Subcutaneous preadipocyte (primary cell): ENCODE measurements at places on chromosomes 2 and 18. TPM values are rescaled to one million over a fixed set of nuclear protein-coding genes. Genes with fewer than 3 reads are reported as not detected.

The NAT8 gene
- not detected in 2 replicates for total RNA-seq

The PROC gene
- total RNA-seq: not detected in 2 replicates

The ESPNL gene
- 0.39 and 4.8 TPM in 2 replicates for total RNA-seq

The RESP18 gene
- not detected in 2 replicates for total RNA-seq

The IL1A gene
- not detected in 2 replicates for total RNA-seq

The SEPTIN10 gene
- 55.5 and 76.0 TPM in 2 replicates for total RNA-seq

The TLX2 gene
- under 0.01 TPM in 1 of 2 replicates, not detected in the other for total RNA-seq

The FLACC1 gene
- total RNA-seq: 1.4 and 1.5 TPM in 2 replicates

The SLC8A1 gene
- 2.6 and 16.0 TPM in 2 replicates for total RNA-seq

The SLC14A1 gene
- total RNA-seq: under 0.01 and 1.2 TPM in 2 replicates

The ALPG gene
- total RNA-seq: not detected in 2 replicates

The DES gene
- total RNA-seq: 0.39 and 0.73 TPM in 2 replicates

The MAP3K19 gene
- not detected in 2 replicates for total RNA-seq

The VIT gene
- 8.8 and 11.8 TPM in 2 replicates for total RNA-seq

The EGR4 gene
- total RNA-seq: not detected in 2 replicates

The B3GNT7 gene
- total RNA-seq: not detected in 2 replicates

The TSPYL6 gene
- total RNA-seq: not detected in 2 replicates

The IHH gene
- total RNA-seq: not detected in 2 replicates

The IL36RN gene
- not detected in 2 replicates for total RNA-seq

The UGT1A8 gene
- not detected in 2 replicates for total RNA-seq

The AOX1 gene
- 183 and 229 TPM in 2 replicates for total RNA-seq

The PTPRN gene
- total RNA-seq: 0.98 and 1.5 TPM in 2 replicates

The PRKAG3 gene
- 0.37 TPM in 1 of 2 replicates, not detected in the other for total RNA-seq

The CRYGC gene
- total RNA-seq: not detected in 2 replicates

The FOXI3 gene
- not detected in 2 replicates for total RNA-seq

The LAMA3 gene
- total RNA-seq: 3.9 and 6.6 TPM in 2 replicates

The SNX17 gene
- 134 and 139 TPM in 2 replicates for total RNA-seq
